PC-9 (cell line): ENCODE measurements at places on chromosomes 7 and 10. TPM values are rescaled to one million over a fixed set of nuclear protein-coding genes. Genes with fewer than 3 reads are reported as not detected.

GIMAP4 gene
- total RNA-seq, result not detected in 2 replicates

CREB5 gene
- 1.0 and 2.1 TPM in 2 replicates for total RNA-seq

SPDYE5 gene
- not detected in 2 replicates for total RNA-seq

DMBT1 gene
- 0.53 and 0.98 TPM in 2 replicates for total RNA-seq

FAM237B gene
- total RNA-seq, result not detected in 2 replicates

MRC1 gene
- total RNA-seq, result 0.07 TPM in 1 of 2 replicates, not detected in the other

GPRIN2 gene
- total RNA-seq, result 33.1 and 53.6 TPM in 2 replicates

KIAA1549 gene
- total RNA-seq, result 20.2 and 26.6 TPM in 2 replicates

GRCh38 chr10:28291881-28292297 lies 11.0 kb downstream of the MPP7 start:
- no peak for DNase-seq
- H3K4me1 ChIP-seq, result no peaks in the 10 kb centered on the region
- H3K36me3 ChIP-seq, result no peaks in the 10 kb centered on the region
- H3K4me3 ChIP-seq, result no peak overlapping the region

- no peaks in the 10 kb centered on the region for H3K4me1 ChIP-seq
- H3K36me3 ChIP-seq, result no peaks in the 10 kb centered on the region
- H3K27me3 ChIP-seq, result no peaks in the 10 kb centered on the region
- no peak overlapping the region for H3K4me3 ChIP-seq
Measured at GRCh38 chr7:33156441-33156840, 27.1 kb downstream of the BBS9 start.

GRCh38 chr7:54485044-54485443 lies 57.1 kb upstream of the VSTM2A start:
- no peaks in the 10 kb centered on the region for H3K36me3 ChIP-seq
- no peak overlapping the region for H3K27ac ChIP-seq
- no peak overlapping the region for H3K4me3 ChIP-seq
- H3K27me3 ChIP-seq, result peaks cover 33% of the 10 kb centered on the region
- DNase-seq, result no peak

DNA sequence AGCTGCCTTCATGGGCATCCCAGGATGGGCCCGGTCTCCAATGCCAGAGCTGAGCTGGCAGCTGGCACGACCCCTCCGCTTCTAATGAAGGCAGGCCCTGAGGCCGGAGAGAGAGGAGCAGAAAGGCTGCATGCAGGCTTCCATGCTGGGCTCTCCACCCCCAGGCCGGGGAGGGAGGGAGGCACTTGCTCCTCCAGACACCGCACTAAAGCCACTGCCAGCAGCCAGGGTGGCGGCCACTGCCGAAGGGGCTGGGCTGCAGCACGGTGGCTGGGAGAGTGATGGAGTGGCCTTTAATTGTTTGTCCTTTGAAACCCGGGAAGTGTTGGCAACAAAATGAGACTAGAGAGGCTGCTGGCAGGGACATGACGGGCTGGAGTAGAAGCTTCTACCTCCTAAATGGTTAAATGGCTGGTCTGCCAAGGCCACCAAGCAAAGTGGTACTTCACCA lies 236.5 kb downstream of the SKAP2 start:
- H3K36me3 ChIP-seq, result no peaks in the 10 kb centered on the region
- no peaks in the 10 kb centered on the region for H3K27me3 ChIP-seq
- DNase-seq, result no peak
- no peaks in the 10 kb centered on the region for H3K4me1 ChIP-seq
- no peak overlapping the region for H3K27ac ChIP-seq
- no peak overlapping the region for H3K4me3 ChIP-seq

- H3K36me3 ChIP-seq, result no peaks in the 10 kb centered on the region
- peaks cover 3% of the 10 kb centered on the region for H3K27me3 ChIP-seq
- H3K4me3 ChIP-seq, result no peak overlapping the region
- DNase-seq, result no peak
Measured at GRCh38 chr10:108567899-108568752, 1355.2 kb downstream of the XPNPEP1 start.

DNA sequence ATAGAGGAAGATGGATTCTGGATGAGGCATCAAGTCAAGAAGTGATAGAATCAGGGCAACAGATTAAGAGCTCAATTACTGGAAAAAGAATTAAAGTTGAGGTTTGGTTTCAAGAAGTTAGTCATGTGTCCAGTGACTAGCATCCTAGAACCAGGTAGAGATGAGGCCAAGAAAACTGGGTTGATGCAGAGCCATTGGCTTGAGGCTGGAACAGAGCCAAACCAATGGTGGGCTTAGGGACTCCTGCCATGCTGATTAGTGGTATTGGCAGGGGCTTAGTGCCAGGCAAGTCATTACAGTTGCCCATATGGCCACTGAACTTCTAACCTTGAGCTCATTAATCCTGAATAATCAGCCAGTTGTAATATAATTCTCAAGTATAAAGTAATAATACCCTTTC lies 18.5 kb downstream of the ZNF277 start:
- H3K4me1 ChIP-seq, result no peaks in the 10 kb centered on the region
- DNase-seq, result no peak
- H3K36me3 ChIP-seq, result no peaks in the 10 kb centered on the region
- no peaks in the 10 kb centered on the region for H3K27me3 ChIP-seq
- H3K27ac ChIP-seq, result no peak overlapping the region
- no peak overlapping the region for H3K4me3 ChIP-seq

- H3K36me3 ChIP-seq, result no peaks in the 10 kb centered on the region
- no peak for DNase-seq
- no peak overlapping the region for H3K4me3 ChIP-seq
- no peaks in the 10 kb centered on the region for H3K4me1 ChIP-seq
Measured at GRCh38 chr7:104891949-104892348, 122.1 kb upstream of the KMT2E start.

- no peak for DNase-seq
- H3K27me3 ChIP-seq, result no peaks in the 10 kb centered on the region
- peaks cover 7% of the 10 kb centered on the region for H3K4me1 ChIP-seq
Measured at GRCh38 chr7:110839866-110840265, 251.1 kb upstream of the LRRN3 start.

DNA sequence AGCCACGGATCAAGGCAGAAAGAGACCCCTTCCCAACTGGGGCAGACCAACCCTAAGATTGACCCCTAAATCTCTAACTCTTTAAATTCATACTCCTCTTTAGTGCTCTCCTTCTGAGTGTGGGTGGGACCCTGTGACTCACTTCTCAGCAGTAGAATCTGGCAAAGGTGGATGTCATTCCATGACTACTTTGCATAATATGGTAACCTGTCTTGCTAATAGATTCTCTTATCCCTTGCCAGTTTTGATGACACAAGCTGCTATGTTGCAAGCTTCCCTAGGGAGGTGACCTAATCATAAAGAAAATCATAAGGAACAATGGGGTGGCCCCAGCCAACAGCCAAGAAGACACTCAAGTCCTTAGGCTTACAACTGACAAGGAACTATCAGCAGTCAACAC lies 155.4 kb upstream of the VWC2 start:
- H3K27ac ChIP-seq, result no peak overlapping the region
- no peaks in the 10 kb centered on the region for H3K27me3 ChIP-seq
- no peaks in the 10 kb centered on the region for H3K4me1 ChIP-seq
- H3K36me3 ChIP-seq, result no peaks in the 10 kb centered on the region
- no peak overlapping the region for H3K4me3 ChIP-seq

DNA sequence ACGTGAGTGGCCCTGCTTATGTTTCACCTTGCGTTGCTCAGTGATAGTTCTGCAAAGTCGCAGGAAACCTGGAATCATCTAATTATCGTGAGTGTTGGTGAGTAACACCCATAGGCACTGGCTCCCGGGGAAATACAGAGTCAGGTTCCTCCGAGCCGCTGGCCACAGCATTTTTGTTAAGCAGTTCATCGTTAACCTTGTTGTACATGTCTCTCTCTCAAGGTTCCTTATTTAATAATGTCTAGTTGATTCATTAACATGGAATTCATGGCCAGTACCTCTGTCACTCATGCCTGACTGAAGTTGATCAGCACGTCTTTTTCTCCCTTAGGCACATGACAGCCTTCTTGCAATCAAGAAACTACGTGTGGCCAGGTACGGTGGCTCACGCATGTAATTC lies 3.1 kb upstream of the ZFAND2A start:
- no peak for DNase-seq
- H3K27me3 ChIP-seq, result no peaks in the 10 kb centered on the region
- no peak overlapping the region for H3K4me3 ChIP-seq

GRCh38 chr7:51067757-51068156 lies 248.9 kb downstream of the COBL start:
- no peaks in the 10 kb centered on the region for H3K27me3 ChIP-seq
- no peak overlapping the region for H3K27ac ChIP-seq
- peaks cover 10% of the 10 kb centered on the region; the same call in 1 of the 2 replicates for H3K4me1 ChIP-seq
- H3K4me3 ChIP-seq, result no peak overlapping the region

DNA sequence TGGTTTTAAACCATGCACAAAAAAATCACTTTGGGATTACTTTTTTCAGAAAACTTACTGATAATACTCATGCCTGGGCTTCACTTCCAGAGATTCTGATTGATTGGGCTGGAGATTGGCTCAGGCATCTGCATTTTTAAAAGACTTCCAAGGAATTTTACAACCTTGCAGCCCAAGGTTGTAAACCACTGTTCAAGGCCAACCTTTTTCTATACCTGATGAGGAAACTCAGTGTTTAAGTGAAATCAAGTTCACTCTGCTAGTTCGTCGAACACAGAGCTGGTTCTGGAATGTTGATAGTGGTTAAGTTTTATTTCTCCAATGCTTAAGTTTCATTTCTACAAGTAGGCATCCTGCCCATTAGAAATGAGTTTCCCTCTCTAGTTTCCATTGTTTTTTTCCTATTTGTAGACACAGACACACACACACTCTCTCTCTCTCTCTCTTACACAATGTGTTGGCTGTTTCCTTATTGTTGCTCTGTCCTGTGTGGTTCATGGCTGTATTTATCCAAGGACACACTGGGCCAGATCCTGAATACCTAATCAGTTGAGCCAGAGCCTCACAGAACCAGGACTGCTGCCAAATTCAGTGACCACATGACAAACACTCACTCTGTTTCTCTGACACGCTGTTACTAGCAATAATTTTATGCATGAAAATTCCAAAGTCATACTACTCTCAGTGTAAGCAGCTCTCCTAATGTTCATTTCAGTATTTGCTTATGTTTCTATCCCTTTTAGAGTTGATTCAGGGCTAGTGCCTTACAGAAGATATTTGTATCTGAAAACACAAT lies 3.7 kb upstream of the IFIT1B start:
- H3K27me3 ChIP-seq, result no peaks in the 10 kb centered on the region
- no peak overlapping the region for H3K4me3 ChIP-seq
- peaks cover 19% of the 10 kb centered on the region for H3K4me1 ChIP-seq

DNA sequence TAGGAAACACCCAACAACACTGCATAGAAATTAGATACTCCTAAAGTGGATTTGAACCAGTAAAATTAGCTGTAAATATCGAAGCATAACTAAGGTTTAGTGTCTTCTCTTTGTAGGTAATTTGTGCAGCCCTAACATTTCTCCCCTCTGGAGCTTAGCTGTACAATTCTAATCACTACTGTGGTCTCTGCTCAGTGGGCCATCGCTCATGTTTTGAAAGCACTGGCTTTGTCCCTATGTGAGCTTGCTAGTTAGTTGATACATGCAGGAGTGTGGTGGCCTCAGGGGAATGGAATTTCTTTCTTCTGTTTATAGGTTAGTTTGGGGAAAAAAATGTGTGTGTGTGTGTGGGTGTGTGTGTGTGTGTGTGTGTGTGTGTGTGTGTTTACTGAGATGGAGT lies 373.1 kb downstream of the DPP6 start:
- H3K27me3 ChIP-seq, result peaks cover 43% of the 10 kb centered on the region
- no peaks in the 10 kb centered on the region for H3K36me3 ChIP-seq
- H3K4me1 ChIP-seq, result no peaks in the 10 kb centered on the region
- DNase-seq, result no peak
- H3K27ac ChIP-seq, result no peak overlapping the region

DNA sequence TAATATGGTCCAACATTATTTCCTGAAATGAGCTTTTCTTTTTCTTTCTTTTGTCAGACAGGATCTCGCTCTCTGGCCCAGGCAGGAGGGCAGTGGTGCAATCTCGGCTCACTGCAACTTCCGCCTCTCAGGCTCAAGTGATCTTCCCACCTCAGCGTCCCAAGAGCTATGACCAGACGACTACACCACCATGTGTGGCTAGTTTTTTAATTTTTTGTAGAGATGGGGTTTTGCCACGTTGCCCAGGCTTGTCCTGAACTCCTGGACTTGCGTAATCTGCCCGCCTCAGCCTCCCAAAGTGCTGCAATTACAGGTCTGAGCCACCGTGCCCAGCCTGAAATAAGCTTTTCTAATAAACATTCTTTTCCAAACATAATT lies 48.6 kb downstream of the CUL2 start:
- peaks cover 9% of the 10 kb centered on the region for H3K4me1 ChIP-seq
- no peaks in the 10 kb centered on the region for H3K36me3 ChIP-seq
- no peak for DNase-seq

GRCh38 chr7:157888579-157888978 lies 551.8 kb downstream of the DNAJB6 start:
- H3K27me3 ChIP-seq, result peaks cover 92% of the 10 kb centered on the region
- no peaks in the 10 kb centered on the region for H3K36me3 ChIP-seq
- H3K27ac ChIP-seq, result no peak overlapping the region
- DNase-seq, result no peak

GRCh38 chr7:79471283-79471682 lies 17.8 kb upstream of the MAGI2 start:
- no peak for DNase-seq
- H3K4me3 ChIP-seq, result no peak overlapping the region
- H3K27me3 ChIP-seq, result no peaks in the 10 kb centered on the region
- H3K4me1 ChIP-seq, result no peaks in the 10 kb centered on the region
- no peak overlapping the region for H3K27ac ChIP-seq

GRCh38 chr7:7486362-7486761 lies 49.3 kb downstream of the COL28A1 start:
- H3K27ac ChIP-seq, result no peak overlapping the region
- no peak for DNase-seq
- no peaks in the 10 kb centered on the region for H3K27me3 ChIP-seq
- H3K4me3 ChIP-seq, result no peak overlapping the region

- H3K4me1 ChIP-seq, result no peaks in the 10 kb centered on the region
- no peak for DNase-seq
- H3K36me3 ChIP-seq, result no peaks in the 10 kb centered on the region
- no peaks in the 10 kb centered on the region for H3K27me3 ChIP-seq
- H3K4me3 ChIP-seq, result no peak overlapping the region
Measured at GRCh38 chr7:133431134-133431724, 178.4 kb downstream of the EXOC4 start.

GRCh38 chr10:51689536-51689935 lies 9.9 kb downstream of the CSTF2T start:
- H3K4me1 ChIP-seq, result peaks cover 20% of the 10 kb centered on the region
- H3K27ac ChIP-seq, result no peak overlapping the region
- H3K27me3 ChIP-seq, result no peaks in the 10 kb centered on the region
- no peak for DNase-seq
- H3K36me3 ChIP-seq, result no peaks in the 10 kb centered on the region

- peaks cover 19% of the 10 kb centered on the region for H3K36me3 ChIP-seq
- no peak overlapping the region for H3K4me3 ChIP-seq
- peaks cover 10% of the 10 kb centered on the region for H3K4me1 ChIP-seq
- no peak for DNase-seq
- no peaks in the 10 kb centered on the region for H3K27me3 ChIP-seq
- no peak overlapping the region for H3K27ac ChIP-seq
Measured at GRCh38 chr10:50387007-50387731, 135.9 kb upstream of the ASAH2 start.

GRCh38 chr10:121633056-121633455 lies 34.8 kb upstream of the FGFR2 start:
- no peak overlapping the region for H3K4me3 ChIP-seq
- DNase-seq, result no peak
- peaks cover 37% of the 10 kb centered on the region for H3K27me3 ChIP-seq
- no peaks in the 10 kb centered on the region for H3K36me3 ChIP-seq
- no peak overlapping the region for H3K27ac ChIP-seq

- no peak overlapping the region for H3K27ac ChIP-seq
- no peaks in the 10 kb centered on the region for H3K36me3 ChIP-seq
- no peaks in the 10 kb centered on the region for H3K4me1 ChIP-seq
- no peaks in the 10 kb centered on the region for H3K27me3 ChIP-seq
Measured at GRCh38 chr7:105448181-105448580, 59.5 kb upstream of the SRPK2 start.
